ENCODE measurements at places on chromosomes 13 and 19.

DNA sequence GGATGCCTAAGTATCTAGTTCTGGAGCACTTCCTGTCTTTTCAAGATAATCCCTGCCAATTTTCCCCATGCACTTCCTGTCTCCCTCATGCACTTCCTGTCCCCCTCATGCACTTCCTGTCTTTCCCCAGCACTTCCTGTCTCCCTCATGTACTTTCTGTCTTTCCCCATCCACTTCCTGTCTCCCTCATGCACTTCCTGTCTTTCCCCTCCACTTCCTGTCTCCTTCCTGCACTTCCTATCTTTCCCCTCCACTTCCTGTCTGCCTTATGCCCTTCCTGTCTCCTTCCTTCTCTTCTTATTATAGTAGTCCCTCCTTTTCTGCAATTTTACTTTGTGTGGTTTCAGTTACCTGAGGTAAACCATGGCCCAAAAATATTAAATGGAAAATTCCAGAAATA, 3.0 kb upstream of the TNNT1 start:
- no peak for DNase-seq

DNA sequence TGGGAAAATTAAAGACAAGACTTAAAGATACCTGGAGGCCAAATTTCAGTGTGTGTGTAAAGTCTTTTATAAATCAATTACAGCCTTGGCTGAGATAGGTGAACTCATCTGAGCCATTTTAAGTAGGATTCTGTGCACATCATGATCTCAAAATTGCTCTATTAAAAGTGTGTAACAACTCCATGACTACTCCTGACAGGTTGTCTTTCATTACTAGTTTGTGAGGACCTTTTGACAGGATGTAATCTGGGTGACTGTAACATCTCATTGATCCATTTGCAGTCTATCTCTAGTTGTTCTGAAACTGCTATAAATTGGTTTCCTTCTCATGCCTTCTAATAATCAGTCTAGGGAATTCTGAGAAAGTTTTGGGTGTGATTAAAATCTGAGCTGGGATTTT, 753.3 kb downstream of the SLITRK5 start:
- no peak for DNase-seq

DNA sequence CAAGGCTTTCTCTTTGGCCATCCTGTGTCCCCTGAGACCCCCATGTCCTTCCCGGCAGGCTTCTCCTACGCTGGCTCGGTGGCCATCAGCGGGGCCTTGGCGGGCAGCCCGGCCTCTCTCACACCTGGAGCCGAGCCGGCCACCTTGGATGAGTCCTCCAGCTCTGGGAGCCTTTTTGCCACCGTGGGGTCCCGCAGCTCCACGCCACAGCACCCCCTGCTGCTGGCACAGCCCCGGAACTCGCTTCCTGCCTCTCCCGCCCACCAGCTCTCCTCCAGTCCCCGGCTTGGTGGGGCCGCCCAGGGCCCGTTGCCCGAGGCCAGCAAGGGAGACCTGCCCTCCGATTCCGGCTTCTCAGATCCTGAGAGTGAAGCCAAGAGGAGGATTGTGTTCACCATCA, 14.2 kb downstream of the PLEKHJ1 start:
- DNase-seq = no peak

DNA sequence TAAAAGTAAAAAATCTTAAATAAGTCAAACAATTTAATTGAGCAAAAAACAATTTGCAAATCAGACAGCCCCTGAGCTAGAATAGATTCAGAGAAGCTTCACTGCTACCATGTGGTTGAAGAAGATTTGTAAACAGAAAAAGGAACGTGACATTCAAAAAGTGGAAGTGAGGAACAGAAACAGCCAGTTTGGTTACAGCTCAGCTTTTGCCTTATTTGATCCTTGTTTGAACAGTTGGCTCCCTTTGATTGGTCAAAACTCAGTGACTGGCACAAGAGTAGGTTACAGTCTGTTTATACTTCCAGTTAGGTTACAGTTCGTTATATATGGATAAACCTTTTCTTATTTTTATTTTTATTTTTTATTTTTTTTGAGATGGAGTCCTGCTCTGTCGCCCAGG, 5.8 kb downstream of the ZNF221 start:
- DNase-seq = no peak

DNA sequence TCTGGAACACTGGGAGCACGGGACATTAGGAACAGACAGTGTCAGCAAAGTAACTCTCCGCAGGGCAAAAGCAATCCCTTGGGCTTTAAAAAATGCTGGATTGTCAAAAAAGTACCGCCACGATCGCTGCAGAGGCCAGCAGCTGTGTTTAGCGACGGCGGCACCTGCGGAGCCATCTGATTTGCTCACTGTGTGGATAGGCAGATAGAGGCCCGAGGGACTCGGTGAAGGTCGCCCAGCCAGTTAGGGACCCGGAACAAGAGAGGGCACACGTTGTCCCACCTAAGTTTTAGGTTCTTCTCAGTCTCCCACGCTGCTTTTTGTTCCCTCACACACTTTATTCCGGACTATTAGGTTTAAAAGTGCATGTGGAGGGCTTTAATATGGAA, 238.3 kb downstream of the TEX29 start:
- no peak for DNase-seq

DNA sequence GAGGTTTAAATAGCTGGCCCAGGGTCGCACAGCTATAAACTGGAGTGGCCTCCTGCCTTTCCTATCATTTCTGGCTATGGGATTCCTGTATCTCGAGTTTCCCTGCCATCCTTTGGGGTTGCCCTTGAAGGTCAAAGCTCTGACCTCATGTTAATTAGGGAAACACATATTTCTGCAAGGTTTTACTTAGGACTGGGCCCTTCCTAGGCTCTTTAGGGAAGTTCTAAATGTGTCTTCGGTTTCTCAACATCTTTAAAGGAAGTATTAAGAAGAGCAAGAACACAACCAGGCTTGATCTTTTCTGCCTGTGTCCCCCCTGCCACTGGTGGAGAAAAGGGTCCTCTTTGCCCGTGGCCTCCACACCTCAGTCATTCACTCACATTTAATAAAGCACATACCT, 10.8 kb downstream of the LCP1 start:
- no peak for DNase-seq

DNA sequence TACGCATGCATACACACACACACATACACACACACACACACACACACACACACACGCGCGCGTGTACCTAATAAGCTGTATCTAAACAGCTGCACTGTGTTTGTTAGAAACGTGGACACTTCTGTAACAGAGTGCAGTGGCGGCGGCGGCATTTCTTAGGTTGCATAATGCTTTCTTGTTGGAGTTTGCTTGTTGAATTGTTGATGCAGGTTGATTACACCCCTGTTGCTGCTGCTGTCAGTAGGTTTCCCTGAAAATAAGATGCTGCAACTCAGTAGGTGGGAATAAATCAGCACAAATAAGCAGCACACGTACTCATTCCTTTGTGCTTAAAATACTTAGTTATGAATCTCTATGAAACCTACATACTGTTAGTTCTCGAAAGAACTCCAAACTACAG, 479.2 kb downstream of the LIG4 start:
- DNase-seq = no peak

DNA sequence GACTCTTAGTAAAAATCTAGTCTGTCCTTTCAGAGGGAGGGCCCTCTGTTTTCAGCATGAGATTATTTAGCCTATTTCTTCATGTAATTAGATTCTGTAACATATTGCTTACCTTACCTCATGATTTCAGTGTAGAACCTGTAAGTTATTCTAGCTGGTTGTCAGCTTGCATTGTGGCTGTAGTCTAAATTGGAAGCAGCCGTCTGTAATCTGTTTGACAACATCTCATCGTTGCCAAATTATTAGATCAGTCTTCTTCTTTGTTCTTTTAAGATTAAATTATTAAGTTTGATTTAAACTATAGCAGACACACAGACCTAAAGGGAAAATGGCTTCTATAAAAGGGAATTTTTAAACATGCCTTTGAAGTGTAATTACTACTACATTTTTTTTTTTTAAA, 34.8 kb downstream of the SLAIN1 start:
- DNase-seq = no peak

- no peak for DNase-seq
These were observed 31.5 kb upstream of the PABPC3 start for GRCh38 chr13:25064396-25064795.

- DNase-seq = no peak
These were observed 675.3 kb downstream of the DIAPH3 start for GRCh38 chr13:59488436-59488835.

DNA sequence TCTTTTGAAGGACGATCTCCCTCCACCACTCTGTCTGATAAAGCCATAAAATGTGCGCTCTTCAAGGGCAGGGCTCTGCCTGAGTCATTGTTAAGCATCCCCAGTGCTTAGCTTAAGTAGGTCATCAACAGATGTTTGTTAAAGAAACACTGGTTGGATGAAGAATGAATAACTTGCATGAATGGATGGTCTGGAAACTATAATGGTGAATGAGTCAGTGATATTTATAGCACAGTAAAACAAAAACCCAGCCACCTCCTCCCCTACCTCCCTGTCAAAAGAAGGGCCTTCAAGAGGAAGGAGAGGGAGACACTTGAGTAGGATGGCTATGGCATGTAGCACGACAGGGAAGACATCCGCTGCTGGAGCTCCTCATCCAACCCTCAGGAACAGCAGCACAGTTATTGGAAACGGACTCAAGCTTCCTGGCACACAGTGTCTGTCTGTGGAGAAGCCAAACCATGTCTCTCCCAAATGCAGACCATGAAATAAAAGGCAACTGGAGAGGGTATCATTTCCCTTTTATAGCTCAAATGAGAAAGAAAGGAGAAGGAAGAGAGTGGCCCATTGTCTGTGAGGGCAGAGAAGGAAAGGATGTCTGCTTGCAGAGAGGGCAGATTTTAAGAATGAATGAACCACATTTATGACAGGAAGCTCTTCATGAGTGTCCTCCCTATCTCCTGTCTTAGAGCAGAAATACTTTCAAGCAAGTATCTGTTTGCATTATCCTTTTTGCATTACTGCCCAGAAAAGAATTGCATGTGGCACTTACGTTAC, 183.5 kb upstream of the UBL3 start:
- peak; percentile 86 for DNase-seq

- DNase-seq = no peak
These were observed 88.9 kb downstream of the TSHZ3 start for GRCh38 chr19:31260171-31260933.

DNA sequence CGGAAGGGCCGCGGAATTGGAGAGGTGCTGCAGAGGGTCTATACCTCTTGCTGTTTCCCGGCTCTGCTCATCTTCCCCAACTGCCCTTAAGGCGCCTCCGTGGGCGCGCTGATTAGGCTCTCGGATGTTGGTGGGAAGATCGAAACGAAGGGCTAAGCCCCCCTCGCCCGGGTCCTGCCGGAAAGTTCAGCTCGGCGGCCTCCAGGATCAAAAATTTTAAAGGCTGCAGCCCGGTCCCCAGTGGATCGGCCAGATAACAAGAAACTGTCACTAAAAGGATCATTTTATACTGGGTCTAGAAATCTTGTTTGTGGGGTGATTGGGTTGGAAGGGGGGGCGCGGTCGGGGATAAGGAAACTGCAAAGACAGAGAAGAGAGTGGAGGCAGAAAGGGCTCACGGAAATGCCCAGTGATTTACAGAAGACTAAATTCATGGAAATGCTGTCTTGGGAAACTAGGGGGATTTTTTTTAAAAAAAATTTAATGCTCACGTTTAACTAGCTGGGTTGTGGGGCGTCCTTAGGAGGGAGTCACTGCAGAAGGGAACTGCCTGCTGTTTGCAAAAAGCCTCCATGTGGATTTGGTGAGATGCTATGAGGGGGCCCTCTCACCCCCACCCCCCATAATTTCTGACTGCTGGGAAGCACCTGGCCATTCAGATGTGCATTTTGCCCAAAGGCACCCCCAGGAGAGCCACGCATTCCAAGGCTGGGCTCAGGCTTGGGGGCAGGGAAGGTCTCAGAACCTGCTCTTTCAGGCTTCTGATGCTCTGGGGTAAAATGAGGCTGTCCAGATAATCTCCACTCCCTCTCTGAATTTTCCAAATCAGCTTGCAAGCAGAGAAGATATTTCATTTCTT, 7.7 kb downstream of the CDX2 start:
- DNase-seq = no peak

- DNase-seq = no peak
These were observed 12.8 kb downstream of the STX10 start for GRCh38 chr19:13137290-13137794.

GRCh38 chr13:77423296-77423695, 96.4 kb upstream of the MYCBP2 start:
- no peak for DNase-seq

GRCh38 chr13:95471960-95472359, 80.6 kb upstream of the CLDN10 start:
- no peak for DNase-seq

DNA sequence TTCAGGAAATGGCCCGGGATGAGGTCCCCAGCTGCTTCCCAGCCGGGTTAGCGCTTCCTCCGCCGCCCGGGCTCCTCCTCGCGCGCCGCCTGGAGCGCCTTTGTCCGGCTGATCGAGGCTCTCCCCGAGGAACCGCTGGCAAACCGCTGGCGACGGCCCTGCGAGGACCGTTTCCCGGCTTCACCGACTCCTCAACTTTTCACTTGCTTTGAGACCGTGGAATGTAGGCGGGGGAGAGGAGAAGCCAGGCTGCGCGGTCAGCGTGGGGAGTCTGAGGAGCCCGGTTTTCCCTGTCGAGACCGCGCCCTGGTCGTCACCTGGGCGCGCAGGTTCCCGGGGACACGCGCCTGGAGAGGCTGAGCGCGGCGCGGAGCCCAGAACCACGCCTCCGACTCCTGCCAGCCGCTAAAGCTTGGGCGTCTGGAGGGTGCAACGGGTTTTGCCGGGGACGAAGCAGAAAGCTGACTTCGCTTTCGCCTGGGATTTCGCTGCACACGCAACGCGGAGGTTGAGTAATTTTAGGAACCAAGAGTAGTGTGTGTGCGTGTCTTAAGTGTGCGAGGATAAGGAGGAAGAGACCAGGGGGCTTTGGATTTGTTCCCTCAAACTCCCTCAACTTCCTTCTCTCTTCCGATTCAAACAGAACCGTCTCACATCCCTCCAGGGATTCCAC, 7.3 kb upstream of the DGKH start:
- no peak for DNase-seq

GRCh38 chr13:35764326-35765015, 288.0 kb upstream of the MAB21L1 start:
- no peak for DNase-seq

DNA sequence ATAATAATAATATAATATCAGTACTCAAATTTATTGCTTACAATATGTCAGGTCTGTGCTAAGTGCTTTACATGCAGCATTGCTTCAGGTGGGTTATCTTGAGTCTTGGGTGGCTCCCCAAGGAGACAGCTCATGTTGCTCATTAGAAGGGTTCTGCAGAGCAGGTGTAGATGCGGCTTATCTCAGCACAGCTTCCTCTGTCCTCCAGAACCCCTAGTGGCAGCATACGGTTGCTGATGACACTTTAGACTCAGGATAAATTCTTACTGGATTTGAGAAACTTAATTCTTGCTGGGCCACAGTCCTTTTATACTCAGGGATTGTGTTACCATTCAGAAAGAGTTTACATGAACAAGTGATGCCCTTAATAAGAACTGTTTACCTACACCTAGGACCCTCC, 8.9 kb downstream of the COG3 start:
- DNase-seq = no peak

- DNase-seq = no peak
These were observed 70.1 kb downstream of the STK24 start for GRCh38 chr13:98506728-98507230.

DNA sequence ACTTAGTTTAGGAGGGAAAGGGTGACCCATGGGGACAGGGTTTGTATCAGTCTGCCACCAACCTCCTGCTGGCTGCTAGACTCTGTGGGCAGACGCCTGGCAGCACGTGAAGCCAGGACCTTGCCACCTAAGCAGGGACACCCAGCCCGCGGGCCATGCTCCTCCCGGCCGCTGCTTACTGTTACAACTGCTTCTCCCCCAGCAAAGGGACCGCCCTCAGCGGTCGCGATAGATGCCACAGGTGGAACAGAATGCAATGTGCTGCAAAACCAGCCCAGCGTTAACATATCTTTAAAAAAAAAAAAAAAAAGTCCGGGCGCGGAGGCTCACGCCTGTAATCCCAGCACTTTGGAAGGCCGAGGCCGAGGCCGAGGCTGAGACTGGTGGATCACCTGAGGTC, 1.9 kb upstream of the RHPN2 start:
- no peak for DNase-seq

Measured in GM04504 (cell line).